Myocyte (in vitro differentiated cells): ENCODE measurements at places on chromosomes 13 and 19. TPM values are rescaled to one million over a fixed set of nuclear protein-coding genes. Genes with fewer than 3 reads are reported as not detected.

DNA sequence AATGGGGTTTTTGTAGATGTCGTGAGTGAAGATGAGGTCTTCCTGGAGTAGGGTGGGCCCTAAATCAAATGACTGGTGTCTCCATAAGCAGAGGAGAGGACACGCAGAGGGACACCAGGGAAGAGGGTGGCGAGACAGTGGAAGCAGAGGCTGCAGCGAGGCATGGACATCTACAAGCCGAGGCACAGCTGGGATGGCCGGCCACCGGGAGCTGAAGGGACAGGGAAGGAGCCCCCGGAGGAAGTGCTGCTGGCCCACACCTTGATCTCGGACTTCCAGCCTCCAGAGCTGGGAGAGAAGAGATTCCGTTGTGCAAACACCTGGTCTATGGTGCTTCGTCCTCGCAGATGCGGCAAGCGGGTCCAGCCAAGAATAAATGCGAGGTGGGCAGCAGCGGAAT, 84.5 kb downstream of the ANKRD10 start:
- no peak for DNase-seq

- peak; percentile 54 for DNase-seq
These were observed 1.1 kb downstream of the ARGLU1 start for GRCh38 chr13:106566641-106567473.

DNA sequence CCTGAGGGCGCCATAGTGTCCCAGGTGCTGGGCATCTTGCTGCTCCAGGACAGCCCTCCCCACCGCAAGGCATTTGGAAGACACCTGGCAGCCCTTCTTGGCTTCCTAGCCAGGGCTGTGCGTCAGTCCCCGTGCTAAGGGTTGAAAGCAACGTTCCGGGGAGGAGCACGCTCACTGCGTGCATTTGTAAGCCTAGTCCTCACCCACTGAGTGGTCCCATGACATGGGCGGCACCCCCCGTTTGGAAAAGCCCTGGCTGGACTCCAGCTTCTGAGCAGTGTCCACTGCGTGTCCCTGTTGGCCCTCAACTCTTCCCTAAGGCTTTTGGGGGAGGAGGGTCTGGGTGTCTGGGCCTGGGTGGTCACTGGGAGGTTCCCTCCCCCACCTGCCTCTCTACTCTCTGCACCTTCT, 76.3 kb upstream of the GPR183 start:
- DNase-seq, result no peak

DNA sequence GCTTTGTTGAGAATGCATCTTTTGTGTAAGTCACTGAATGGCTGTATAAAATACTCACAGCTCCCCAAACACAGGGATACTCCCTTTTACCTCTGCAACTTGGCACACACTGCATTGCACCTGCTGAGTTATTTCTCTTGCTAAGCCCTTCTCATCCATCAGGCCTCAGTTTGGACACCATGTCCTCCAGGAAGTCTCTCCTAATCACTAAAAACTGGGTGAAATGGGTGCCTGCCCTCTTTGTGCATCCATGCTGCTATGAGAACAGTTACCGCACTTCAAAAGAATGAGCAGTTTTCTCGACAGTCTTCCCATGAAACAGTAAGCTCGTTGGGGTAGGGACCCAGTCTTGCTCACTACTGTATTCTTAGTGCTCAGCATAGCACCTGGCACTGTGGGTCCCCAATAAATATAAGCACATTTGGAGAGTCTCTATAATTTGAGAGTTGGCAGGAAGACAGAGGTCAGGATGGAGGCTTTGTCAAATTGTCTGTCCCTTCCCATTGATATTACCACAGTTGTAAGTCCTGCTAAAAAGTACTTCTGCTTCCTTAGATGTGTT, 4.6 kb upstream of the SLC25A30 start:
- DNase-seq, result no peak

DNA sequence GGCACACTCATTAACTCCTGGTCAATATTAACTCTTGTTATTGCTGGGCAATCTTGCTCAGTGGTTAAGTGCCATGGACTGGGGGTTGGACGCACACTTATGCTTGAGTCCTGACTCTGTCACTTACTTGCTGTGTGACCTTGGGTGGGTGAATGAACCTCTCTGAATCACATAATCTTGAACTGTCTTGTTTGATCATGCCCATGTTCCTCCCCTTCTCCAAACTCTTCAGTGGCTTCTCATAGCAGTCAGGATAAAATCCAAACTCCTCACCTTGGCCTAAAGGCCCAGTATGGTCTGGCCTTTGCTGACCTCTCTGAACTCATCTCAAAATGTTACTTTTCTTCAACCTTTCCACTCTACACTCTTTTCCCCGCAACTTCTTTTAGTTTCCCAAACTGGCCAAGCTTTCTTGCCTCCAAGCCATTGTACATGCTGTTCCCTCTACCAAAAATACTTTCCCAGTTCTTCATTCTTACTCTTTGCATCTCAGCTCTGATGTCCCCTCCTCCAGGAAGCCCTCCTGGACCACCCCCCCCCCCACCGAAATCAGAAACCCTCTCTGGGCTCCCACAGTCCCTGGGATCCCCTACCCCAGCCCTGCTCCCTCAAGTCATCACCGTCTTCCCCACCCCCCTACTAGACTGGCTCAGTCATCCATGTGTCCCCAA, 2.4 kb downstream of the MYPOP start:
- no peak for DNase-seq

DNA sequence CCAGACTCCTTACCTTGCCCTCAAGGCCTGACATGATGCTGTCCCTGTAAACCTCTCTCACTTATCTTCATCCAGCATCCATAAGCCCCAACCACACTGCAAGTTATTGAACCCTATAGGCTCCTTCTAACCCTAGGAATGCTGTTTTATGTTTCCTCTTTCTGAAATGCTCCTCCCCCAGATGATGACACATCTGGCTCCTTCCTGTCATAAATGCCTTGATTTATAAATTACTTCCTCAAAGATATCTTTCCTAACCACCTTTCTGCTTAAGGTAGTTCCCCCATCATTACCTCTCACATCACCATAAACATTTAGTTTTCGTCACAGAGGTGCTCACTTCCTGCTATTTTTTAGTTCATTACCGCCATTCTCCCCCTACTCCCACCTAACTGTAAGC, 12.3 kb downstream of the RUBCNL start:
- no peak for DNase-seq

DNA sequence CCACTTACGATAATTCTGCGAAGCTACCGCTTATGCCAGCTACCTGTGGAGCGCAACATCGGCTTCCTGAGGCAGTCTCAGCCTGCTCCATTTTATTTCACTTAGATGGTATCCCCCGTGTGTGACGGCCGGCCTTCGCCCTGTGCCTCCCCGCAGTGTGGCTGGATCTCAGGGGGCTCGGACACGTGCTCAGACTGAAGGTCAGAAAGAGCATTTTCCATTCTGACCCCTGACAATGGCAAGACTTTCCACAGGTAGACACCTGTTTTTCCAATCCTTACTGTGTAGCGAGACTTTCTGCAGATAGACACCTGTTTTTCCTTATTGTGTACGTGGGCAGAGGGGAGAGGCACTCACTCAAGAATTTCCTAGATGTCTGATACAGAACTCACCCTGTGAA, 52.7 kb downstream of the ATP11A start:
- no peak for DNase-seq

GRCh38 chr19:54206030-54206830, 5.6 kb downstream of the RPS9 start:
- no peak for DNase-seq

DNA sequence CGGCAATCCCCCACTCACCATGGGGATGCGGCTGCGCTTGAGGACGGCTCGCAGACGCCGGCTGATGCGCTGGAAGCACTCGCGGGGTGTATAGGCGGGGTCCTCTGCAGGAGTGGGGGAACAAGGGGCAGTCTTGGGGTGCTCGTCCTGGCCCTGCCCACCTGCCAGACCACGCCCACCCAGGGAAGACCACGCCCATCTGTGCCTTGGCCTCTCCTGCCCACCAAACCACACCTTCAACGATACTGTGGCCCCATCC, 6.7 kb downstream of the RNU6-9 start:
- DNase-seq, result no peak

- DNase-seq, result no peak
These were observed 2.1 kb downstream of the CYP4F3 start for GRCh38 chr19:15642807-15643206.

GRCh38 chr19:49894879-49895565, 1.7 kb downstream of the IL4I1 start:
- DNase-seq, result no peak

GRCh38 chr13:85500696-85501256, 298.4 kb downstream of the SLITRK6 start:
- no peak for DNase-seq

- peak; percentile 89 for DNase-seq
These were observed 378.4 kb downstream of the KCNRG start for GRCh38 chr13:50393628-50394027.

GRCh38 chr13:75896271-75896670, 260.1 kb downstream of the LMO7 start:
- DNase-seq, result peak; percentile 16

- no peak for DNase-seq
These were observed 68.8 kb downstream of the SLC7A9 start for GRCh38 chr19:32800754-32801153.

DNA sequence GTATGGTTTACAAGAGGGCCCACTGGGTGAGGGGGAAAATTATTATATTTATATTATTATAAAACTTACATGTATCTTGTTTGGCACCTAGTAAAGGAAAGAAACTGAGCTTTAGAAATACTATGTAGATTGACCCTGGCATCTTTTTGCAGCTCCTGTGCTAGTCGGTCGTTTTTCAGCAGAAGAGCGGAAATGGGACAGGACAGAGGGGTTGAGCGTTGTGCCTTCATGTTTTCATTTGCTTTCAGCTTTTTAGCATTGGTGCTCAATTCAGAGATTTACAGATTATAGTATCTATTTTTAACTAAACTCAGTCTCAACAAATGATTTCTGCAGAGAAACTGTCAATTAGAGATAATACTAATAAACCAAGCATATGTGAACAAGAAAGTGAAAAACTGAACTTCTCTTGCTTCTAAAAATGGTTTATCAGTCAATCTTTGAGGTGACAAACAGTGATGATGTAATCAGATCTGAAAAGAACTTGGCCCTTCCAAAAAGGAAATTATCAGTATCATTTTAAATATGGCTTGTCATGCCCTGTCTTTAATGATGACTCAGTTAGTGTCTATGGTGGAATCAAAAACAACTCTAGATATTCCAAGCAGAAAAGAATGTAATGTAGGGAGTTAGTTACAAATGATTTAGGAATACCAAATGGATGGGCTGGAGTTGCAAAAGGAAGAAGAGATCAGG, 56.9 kb upstream of the KCTD4 start:
- DNase-seq, result peak; percentile 45

- DNase-seq, result peak; percentile 70
These were observed 53.6 kb downstream of the GADD45B start for GRCh38 chr19:2529473-2529918.

GRCh38 chr13:36752673-36753072, 66.3 kb upstream of the RFXAP start:
- no peak for DNase-seq

DNA sequence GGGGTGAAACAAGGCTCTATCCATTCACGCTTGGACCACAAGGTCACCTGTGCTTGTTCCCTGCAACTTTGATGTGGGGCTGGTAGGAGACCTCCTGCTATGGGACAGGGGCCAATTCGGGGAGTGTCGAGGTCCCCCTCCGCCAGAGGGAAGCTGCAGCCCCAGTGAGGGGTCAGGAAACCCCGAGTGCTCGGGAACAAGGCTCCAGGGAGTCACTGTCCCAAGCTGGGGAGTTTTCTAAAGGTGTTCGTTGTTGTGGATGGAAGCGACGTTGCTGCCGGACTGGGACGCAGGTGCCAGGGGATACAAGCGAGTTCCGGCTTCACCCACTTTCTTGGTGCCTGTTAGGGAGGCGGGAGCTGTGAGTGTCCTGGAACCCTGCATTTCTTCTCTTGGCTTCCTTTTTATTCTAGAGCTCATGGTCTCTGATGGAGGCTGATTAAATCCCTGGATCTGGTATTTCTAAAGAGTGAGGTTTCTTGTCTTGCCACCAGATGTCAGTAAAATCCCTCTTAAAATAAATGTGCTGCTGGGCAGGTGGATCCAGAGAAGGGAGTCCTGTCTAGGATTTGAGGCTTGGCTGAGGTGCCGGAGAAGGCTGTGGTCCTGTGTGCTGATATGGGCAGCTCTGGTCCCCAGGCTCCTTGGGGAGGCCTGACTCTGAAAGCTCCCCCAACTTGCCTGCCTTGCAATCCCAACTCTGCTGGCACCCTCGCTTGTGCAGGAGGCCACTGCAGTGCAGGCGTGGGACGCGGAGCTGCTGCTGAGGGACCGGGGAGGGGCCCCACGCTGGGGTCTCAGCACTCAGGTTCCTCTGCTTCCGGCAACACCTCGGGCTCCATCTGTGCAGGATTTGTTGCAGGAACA, 153.9 kb downstream of the TEX29 start:
- peak; percentile 58 for DNase-seq

DNA sequence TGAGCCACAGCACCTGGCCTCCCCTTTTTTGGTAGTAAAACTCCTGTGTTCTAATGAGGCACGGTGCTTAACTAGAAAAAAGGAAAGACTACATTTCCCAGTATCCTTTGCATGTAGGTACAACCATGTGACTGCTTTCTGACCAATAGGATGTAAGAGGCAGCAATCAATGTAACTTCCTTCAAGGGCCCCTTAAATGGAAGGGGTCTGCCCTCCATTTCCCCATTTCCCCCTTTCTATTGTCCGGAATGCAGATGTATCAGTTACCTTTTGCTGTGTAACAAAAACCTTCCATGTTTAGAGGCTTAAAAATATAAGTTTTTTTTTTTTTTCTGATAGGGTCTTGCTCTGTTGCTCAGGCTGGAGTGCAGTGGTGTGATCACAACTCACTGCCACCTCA, 2.2 kb downstream of the GPR32 start:
- DNase-seq, result no peak

DNA sequence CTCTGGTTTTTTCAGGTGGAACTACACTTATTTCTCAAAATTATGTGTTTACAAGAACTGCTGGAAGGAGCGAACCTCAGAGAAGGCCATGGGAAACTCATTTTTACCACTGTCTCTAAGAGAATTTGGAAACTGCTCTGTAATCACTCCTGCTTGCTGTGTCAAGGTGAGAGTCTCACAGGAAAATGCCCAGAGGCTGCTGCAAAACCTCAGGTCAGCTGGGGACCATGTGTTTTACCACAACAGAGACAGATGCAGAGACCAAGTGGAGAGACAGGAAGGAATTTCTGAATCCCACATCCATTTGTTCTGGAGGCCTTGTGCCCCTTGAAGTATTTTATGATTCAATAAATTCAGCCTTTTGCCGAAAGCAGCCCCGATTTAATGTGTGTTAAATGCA, 743.8 kb upstream of the SLC10A2 start:
- DNase-seq, result peak; percentile 62

Gene CERS1
- total RNA-seq, result 16.8 and 30.6 TPM in 2 replicates

Gene CGB1
- not detected in 2 replicates for total RNA-seq

Gene SMIM44
- not detected in 2 replicates for total RNA-seq

Gene CYP2A7
- total RNA-seq, result not detected in 2 replicates

Gene TEX29
- not detected in 2 replicates for total RNA-seq

Gene ZNF439
- 0.08 and 0.10 TPM in 2 replicates for total RNA-seq

Gene SPIB
- 0.73 and 2.4 TPM in 2 replicates for total RNA-seq

Gene TEX101
- not detected in 2 replicates for total RNA-seq

Gene FAM124A
- 0.05 TPM in 1 of 2 replicates, not detected in the other for total RNA-seq
